Stimulated activated CD8-positive, alpha-beta memory T cell treated with anti-CD3 and anti-CD28 coated beads, Interleukin-7, amount 100 ng/mL, for 4 hours (primary cell): ENCODE measurements at places on chromosomes 3 and 15.

DNA sequence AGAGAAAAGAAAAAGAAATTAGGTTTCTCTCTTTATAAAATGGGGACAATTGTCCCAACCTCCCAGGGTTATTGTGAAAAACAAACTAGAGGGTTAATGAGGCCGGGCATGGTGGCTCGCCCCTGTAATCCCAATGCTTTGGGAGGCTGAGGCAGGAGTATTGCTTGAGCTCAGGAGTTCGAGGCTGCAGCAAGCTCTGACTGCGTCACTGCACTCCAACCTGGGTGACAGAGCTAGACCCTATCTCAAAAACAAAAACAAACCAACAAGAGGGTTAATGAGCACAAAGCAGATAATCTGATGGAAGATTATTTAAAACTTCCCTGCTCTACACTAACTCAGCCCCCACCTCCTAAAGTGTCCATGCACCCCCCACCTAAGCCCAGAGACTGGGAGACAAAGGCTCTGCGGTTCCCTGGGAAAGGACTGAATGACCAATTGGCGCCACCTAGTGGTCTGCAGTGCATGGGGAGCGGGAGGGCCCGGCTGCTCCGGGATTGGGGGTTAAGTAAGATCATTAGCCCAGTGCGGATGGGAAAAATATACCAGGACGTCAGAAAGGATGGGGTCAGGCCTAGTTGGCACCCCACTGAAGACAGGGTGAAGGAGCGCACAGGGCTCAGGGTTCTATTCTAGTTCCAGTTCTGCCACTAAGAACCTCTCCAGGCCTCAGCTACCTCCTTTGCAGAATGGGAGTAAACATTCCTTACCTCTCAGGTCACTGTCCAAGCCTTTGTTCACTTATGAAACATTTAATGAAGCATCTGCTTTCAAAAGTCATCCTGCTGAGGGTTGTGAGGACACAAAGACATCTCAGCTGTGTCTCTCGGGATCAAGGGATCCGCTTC lies 15.6 kb downstream of the PIF1 start:
- DNase-seq, result peak; percentile 41

DNA sequence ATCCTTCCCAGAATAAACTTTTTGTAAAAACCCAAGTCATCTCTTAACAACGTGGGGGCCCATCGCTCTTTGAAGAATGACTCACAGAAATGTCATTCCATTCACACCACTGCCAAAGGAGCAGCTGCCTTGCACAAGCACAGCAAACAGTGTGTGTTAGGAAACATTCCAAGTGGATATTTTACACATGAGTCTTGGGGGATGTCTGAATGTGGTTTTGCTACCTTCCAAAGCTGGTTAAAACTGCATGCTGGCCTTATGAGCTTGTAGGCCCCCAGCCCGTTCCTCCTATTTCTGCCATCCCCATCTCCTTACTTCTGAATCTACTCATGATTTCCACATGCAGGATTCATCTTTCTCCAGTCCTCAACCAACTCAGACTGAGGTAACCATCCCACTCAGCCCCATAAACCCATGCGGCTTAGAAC lies 130.8 kb downstream of the CPNE4 start:
- no peak for DNase-seq

DNA sequence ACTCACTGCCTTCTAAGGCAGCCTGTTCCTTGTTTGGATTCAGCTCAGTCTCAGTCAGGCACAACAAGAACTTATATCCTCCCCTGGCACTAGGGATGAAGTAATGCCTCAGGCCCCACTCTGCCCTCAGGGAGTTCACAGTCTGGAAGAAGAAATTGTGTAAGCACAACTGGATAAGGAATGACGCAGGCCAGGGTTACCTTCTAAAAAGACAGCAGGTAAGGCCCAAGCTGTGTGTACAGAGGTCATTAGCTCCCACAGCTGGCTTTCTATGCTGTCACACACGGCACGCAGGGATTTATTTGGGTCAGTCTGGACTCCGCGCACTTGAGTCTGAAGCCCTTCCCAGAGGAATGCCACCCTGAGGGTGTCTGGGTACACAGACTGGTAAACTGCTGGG lies 82.9 kb downstream of the IQSEC1 start:
- DNase-seq, result no peak

DNA sequence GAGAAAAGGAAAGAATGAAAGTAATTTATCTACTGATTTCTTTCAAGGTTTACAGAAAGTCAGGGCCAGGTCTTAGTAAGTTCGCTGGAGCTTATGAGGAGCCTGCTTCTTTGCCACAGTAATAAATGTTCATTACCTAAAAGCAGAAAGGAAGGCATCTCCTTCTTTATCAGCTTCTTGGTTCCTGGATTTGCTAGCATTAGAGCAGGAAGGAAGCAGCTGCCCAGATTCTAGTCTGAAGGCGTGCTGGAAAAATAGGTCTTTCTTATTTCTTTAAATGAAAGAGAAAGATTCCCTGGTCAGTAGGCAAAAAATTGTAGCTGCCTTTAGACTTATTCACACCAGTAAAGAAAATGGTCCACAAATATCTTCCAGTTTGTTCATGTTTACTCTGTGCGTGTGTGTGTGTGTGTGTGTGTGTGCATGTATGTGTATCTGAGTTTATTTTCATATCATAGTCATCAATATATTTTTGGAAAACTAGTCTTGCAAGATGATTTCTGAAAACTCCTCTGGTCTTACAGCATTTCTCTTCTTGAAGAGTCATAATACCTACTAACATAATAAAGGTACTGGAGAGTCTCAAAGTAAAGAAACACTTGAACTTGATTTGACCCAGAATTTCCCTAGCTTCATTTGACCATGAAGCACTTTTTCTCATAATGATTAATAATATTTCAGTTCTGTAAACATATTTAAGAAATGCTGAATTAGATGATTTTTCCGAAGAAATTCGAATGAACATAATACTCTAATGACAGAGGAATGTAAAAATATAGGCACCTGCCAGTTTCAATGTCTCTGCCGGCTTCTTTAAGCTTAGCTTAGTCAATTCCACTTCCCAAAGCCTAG lies 255.3 kb upstream of the ZPLD1 start:
- DNase-seq, result no peak

- no peak for DNase-seq
Measured at GRCh38 chr3:45065373-45065720, 39.2 kb downstream of the CLEC3B start.

GRCh38 chr15:88014454-88015160 lies 241.9 kb downstream of the NTRK3 start:
- no peak for DNase-seq

- DNase-seq, result no peak
Measured at GRCh38 chr3:182717216-182717615, 76.1 kb upstream of the ATP11B start.

DNA sequence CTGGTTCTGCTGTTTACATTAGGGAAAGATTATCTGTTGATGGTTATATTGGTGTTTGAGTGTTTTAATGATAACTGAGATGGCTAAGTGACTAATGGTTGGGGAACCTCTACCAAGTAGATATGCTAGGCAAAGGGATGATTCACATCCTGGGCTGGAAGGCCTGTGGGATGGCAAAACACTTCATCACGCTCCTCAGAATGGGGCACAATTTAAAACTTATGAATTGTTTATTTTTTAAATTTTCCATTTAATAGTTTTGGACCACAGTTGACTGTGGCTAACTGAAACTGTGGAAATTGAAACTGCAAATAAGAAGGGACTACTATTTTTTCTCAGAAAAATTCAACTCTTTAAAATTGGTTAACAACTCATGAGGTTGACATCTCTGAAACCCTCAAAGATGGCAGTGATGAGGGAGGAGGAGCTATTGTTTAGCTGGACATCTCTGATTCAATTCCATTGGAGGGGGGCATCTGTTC lies 100.5 kb upstream of the ZBED2 start:
- no peak for DNase-seq
